ENCODE measurements at places on chromosomes 1 and 21.

DNA sequence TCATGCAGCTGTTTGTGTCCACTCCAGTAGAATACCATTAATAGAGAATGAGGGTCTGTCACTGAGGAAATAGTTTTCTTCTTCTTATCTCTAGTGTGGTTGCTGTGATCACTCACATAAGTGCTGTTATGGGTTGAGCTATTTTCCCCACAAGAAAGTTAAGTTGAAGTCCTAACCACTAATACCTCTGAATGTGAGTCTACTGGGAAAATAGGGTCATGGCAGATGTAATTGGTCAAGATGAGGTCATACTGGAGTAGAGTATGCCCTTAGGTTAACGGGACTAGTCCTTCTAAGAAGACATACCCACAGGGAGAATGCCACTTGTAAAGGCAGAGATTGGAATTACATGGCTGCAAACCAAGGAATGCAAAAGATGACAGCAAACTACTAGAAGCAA is 70.5 kb upstream of the COL24A1 start:
- DNase-seq = no peak

- no peak for DNase-seq
These were observed 32.4 kb downstream of the KIF1B start for GRCh38 chr1:10242811-10243210.

DNA sequence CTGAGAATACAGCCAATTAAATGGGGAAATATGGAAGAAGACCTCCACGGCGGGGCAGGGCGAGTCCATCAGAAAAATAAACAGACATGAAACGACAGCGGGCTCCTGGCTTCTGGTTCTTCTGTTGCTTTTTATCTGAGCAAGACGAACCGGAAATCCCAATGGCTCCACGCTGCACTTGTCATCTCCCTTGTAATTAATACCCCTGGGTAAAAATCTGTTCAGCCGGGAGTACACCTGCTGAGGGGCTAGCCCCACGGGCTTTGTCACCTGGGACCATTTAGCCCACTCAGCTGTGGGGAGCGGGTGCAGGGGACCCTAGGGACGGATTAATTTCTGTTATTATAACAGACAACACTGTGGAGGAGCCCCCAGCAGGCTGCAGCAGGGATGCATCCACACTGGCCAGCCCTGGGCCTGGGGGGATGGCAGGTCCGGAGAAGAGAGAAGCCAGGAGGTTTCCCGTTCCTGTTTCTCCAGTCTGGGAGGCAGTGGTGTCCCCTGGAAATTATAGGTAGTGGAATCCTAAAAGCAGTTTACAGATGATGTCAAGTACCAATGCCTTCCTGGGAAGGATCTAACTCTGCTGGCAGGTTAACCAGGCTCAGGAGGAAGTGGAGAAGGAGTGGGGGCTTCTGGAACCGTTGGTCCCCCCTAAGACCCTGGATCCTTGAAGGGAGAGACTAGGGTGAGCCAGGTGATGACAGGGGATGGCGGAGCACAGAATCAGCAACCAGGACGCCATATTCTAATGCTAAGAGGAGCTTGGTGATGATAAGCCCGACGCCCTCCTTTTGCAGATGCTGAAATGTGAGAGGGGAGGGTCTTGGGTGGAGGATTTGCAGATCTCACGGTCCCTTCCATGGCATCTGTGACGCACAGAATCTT is 566.1 kb downstream of the PTPRU start:
- DNase-seq = no peak

DNA sequence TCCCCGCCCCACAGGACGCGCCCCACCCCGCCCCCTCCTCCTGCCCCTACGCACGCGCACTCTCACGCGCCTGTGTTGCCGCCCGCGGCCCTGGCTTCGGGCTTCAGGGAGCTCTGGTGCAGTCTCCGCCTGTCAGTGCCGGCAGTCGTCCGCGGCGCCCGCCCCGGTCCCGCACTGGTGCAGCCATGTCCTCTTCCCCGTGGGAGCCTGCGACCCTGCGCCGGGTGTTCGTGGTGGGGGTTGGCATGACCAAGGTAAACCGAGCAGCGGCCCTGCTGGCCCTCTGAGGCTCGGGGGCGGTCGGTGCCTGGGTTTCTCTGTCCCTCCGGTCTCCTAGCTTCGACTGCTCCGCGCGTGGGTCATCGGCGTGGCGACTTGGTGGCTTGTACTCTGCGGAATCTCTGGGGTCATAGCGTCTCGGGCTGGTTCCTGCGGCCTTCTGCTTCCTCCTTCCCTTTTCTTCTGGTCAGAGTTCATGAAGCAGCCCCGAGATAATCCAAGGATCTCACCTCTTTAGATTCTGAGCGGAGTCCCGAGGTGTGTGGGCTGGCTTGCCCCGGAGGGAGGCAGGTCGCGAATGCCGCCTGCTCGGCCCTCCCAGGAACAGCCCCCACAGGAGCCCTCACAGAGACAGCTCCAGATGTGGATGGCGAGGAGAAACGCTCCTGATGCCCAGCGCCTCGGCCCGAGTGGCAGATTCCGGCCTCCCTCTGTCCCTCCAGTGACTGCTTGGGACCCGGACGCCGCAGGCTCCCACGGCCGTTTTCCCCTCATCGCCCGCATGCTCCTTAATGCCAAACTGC is at the start of gene SCP2:
SCP2 (plus strand) TSS at position 65 of the 803 bp plus-strand sequence; CDS start at position 186, 121 bp downstream.
- peak; percentile 75 for DNase-seq

DNA sequence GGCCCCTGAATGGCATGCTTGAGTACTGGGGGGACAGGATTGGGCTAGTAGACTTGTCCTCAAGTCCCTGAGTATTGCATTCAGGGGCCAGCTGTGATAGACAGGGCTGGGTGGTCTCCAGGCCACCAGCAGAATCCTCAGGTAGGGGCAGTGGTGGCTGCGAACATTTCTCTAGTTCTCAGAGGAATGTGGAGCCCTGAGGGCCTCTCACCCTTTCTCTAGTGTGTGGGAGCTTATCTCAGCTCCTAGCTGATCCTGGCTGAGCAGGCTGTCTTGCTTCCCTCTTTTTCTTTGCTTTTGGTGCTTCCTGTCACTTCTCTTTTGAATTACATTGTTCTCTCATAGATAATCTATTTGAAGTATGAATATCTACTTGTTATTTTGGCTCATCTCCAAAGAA is 30.0 kb upstream of the PM20D1 start:
- DNase-seq = no peak

DNA sequence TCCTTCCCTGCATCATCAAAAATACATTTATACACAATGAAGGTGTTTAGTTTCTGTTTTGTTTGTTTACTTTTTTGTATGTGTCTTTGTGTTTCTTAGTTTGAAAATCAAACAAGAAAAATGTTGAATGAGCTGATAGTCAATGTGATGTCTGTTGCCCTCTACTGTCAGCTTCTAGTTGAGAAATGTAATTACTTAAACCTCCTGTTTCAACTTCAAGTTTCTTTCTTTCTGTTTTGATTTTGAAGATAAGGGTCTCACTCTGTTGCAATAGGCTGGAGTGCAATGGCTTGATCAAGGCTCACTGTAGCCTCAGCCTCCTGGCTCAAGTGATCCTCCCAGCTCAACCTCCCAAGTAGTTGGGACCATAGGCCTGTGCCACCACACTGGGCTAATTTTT is 37.5 kb downstream of the SPTA1 start:
- no peak for DNase-seq

DNA sequence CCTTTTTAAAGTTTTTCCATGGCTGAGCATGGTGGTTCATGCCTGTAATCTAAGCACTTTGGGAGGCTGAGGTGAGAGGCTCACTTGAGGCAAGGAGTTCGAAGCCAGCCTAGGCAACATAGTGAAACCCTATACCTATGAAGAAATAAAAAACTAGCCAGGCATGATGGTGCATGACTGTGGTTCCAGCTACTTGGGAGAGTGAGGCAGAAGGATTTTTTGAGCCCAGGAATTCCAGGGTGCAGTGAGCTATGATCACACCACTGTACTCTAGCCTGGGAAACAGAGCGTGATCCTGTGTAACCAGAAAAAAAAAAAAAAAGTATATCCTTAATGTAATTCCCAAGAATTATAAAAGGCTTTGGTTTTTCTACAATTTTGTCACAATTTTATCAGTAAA is 17.4 kb downstream of the DEPDC1 start:
- DNase-seq = no peak

DNA sequence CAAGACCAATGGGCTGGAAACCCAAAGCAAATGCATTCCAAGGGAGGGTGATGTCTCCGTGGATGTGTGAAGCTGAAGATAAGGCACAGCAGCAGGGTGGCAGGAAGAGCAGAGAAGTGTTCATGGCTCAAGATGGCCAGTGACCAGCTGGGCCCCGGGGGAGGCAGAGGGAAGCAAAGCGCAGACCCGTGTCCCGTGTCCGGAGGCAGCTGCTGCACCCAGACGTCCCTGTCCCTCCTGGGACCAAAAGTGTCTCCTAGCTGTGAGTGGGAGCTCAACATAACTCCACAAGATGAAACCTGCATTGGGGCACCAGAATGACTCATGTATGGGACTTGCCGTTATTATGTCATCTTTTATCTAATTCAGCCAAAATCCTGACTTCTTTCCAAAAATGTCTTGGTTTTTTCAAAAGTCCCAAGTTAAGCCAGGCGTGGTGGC is 118.2 kb downstream of the RIPK4 start:
- DNase-seq = no peak

- DNase-seq = no peak
These were observed 19.9 kb downstream of the INSRR start for GRCh38 chr1:156838972-156839371.

- DNase-seq = no peak
These were observed 43.7 kb downstream of the MRPL39 start for GRCh38 chr21:25563361-25564116.
